ENCODE measurements at places on chromosomes 6 and 20. TPM values are rescaled to one million over a fixed set of nuclear protein-coding genes. Genes with fewer than 3 reads are reported as not detected.
A peak's percentile ranks its signal among the peaks of the same experiment; 100 is the strongest.

DNA sequence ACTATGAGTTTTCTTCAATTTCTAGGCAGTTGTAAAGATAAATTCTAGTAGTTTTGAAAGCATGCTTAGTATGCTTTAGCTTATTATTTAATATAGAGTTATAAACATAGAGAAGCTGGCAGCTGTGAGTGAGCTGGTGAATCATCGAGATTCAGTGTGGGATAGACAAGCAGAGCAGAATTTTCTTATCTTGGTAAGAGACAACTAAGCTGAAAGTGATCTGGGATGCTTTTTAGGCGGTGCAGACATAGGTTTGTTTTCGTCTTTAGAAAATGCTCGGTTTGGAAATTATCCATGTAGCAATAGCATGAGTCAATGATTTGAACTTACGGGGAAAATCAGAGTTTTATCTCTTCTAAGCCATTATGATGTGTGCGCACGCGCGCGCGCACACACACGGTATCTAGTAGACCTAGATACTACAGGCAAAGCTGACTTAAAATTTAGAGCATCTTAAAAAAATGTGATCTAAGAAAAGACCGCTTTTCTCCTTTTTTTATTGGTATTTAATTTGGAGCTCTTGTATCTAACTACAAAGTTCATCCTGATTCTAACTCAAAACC, 128.3 kb upstream of the MAP3K7 start:
- DNase-seq, result no peak

GRCh38 chr6:34689742-34690141, 6.8 kb downstream of the ILRUN start:
- no peak for DNase-seq

- DNase-seq, result no peak
These were observed 7.3 kb downstream of the NPBWR2 start for GRCh38 chr20:64099880-64100565.

DNA sequence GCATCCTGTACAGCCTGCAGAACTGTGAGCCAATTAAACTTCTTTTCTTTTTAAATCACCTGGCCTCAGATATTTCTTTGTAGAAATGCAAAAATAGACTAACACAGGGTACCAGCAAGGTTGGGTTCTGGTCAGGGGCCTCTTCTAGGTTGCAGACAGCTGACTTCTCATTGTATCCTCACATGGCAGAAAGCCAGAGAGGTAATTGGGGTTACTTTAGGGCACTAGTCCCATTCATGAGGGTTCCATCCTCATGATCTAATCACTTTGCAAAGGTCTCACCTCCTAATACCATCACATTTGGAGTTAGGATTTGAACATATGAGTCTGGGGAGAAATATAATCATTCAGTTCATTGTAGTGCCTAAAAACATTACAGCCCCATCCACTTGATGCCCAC, 101.5 kb downstream of the LCA5 start:
- DNase-seq, result no peak

DNA sequence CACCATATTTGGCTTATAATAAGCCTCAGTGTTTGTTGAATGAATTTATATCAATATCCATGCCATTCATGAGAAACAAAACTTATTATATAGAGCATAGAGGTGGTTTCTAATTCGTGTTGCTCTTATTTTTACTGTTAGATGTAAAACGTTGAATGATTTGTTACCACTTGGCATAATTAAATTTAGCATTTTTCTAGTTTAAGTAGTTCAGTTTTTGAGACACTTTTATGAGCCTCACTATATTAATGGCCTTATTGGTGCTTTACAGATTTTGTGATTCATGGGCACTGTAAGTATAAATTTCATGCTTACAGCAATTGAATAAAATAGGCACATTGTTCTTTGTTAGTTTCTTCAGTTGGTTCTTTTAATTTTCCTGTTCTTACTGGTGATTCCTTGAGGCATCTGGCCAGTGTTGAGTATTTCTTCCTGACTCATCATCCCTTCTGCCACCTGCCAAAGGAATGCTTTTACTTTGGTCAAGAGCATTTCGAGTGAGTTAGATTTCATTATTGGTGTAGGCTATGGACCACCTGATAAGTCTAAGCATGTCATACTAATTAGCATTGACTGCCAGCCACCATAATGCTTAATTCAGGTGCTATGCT, 34.8 kb downstream of the CDKAL1 start:
- no peak for DNase-seq

DNA sequence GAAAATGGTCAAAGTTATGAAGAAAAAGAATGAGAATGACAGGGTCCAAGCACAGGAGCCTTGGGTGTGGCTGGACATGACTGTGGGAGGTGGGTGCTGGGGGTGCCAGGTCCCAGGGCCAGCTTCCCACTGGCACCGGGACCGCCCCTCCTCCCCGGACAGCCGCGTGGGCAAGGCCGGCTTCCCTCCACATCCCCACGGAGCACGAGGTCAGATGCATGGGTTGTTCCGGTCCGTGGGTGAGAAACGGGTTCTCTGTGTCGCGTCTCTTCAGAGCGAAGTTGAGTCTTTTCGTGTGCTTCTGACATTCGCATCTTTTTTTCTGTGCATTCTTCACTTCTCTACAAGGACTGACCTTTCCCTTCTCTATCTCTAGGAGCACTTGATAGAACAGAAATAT, 30.1 kb downstream of the KIF25 start:
- DNase-seq, result no peak

- peak; percentile 68 for DNase-seq
These were observed 17.5 kb downstream of the LEMD2 start for GRCh38 chr6:33771146-33772081.

GRCh38 chr20:45725134-45725533, 3.0 kb downstream of the SPINT4 start:
- DNase-seq, result no peak

- no peak for DNase-seq
These were observed 28.5 kb upstream of the SNRPB2 start for GRCh38 chr20:16701296-16701695.

GRCh38 chr6:29726571-29727194, 3.4 kb downstream of the HLA-F start:
- DNase-seq, result no peak

XKR7 gene
- 0.20 TPM for polyA plus RNA-seq

TBXT gene
- not detected for polyA plus RNA-seq

CD109 gene
- 13.3 TPM for polyA plus RNA-seq

C6orf58 gene
- polyA plus RNA-seq, result 1.4 TPM
